ENCODE measurements at places on chromosomes 5 and 9.

- H3K27me3 ChIP-seq = no peaks in the 10 kb centered on the region
- H3K4me1 ChIP-seq = no peaks in the 10 kb centered on the region
- H3K4me3 ChIP-seq = no peak overlapping the region
- no peaks in the 10 kb centered on the region for H3K36me3 ChIP-seq
- no peak for DNase-seq
- no peak overlapping the region for H3K27ac ChIP-seq
Observed at GRCh38 chr5:167332309-167332708, 959.1 kb upstream of the WWC1 start.

DNA sequence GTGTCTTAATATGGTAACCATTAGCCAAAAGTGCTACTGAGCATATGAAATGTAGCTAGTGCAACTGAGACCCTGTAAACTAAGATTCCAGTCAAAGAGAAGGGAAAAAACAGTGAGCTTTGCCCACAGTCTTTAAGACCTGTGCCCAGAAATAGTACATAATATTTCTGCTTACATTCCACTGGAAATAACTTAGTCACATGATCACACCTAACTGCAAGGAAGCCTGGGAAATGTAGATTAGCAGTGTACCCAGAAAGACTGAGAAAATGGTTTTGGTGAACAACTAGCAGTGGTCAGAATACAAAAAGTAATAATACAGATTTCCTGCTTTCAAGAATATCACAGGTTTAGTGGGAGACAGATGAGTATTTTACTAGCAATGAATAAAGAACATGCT, 2.5 kb upstream of the CPLANE1 start:
- H3K27ac ChIP-seq = no peak overlapping the region
- no peak for DNase-seq
- H3K4me3 ChIP-seq = no peak overlapping the region
- peaks cover 5% of the 10 kb centered on the region for H3K4me1 ChIP-seq

- H3K4me1 ChIP-seq = no peaks in the 10 kb centered on the region
- H3K36me3 ChIP-seq = no peaks in the 10 kb centered on the region
- DNase-seq = no peak
- no peaks in the 10 kb centered on the region for H3K27me3 ChIP-seq
- no peak overlapping the region for H3K27ac ChIP-seq
Observed at GRCh38 chr9:78769690-78770089, 472.8 kb downstream of the PSAT1 start.

GRCh38 chr9:129983891-129984290, 59.1 kb downstream of the FNBP1 start:
- peaks cover 9% of the 10 kb centered on the region for H3K4me1 ChIP-seq
- DNase-seq = no peak
- no peak overlapping the region for H3K4me3 ChIP-seq
- H3K36me3 ChIP-seq = no peaks in the 10 kb centered on the region

DNA sequence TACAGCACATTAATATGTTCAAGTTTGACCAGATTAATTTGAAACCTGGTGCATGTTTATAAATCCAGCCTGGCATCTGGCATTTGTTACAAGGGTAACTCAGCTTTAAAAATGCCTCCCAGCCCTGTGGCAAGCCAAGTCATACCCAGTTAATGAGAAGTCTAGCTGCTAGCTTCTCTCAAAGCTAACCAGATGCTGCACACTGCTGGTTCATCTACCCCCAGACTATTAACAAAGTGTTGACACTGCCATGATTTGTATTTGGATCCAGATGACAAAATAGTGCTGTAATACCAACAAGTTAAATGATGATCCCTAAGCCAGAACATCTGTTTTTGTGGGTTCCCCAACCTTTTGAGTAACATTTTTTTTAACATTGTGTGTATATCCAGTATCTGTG, 573.7 kb upstream of the DAB2 start:
- no peaks in the 10 kb centered on the region for H3K36me3 ChIP-seq
- DNase-seq = no peak
- H3K4me3 ChIP-seq = no peak overlapping the region

DNA sequence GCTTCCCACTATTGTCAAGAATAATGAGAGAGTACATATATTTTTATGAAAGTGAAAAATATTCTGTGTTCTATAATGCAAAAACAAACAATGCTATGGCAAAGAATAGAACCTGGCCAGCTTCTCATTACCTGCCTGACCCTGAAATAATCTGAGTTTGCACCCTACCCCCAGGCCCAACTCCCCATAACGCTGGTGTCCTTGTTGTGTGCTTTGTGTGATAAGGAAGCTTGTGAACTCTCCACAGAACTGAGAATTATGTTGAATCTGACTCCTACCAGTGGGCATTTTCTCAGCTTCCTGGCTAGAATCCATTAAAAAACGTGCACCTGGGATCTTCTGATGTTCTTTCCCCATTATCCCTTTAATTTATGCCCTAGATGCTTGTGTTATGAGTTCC, 178.0 kb upstream of the GNA14 start:
- no peaks in the 10 kb centered on the region for H3K4me1 ChIP-seq
- H3K4me3 ChIP-seq = no peak overlapping the region
- no peak overlapping the region for H3K27ac ChIP-seq
- H3K36me3 ChIP-seq = no peaks in the 10 kb centered on the region
- no peaks in the 10 kb centered on the region for H3K27me3 ChIP-seq

DNA sequence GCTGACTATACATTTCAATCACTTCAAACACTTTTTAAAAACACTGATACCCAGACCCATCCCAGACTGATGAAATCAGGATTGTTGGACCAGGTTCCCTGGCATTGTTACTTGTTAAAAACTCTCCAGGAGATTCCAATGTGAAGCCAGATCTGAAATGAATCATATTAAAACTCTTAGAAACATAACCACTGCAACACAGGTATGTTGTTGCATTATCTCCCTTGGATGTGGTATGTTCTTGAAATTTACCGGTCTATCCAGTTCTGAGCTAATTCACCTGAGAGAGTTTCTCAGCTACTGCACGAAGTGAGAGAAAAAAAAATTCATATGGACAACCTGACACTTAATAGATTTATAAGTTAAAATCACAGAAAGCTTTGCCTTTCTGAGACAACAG, 21.8 kb downstream of the MEF2C start:
- DNase-seq = no peak
- no peak overlapping the region for H3K27ac ChIP-seq
- no peaks in the 10 kb centered on the region for H3K4me1 ChIP-seq
- no peak overlapping the region for H3K4me3 ChIP-seq
- H3K27me3 ChIP-seq = no peaks in the 10 kb centered on the region

GRCh38 chr9:110099236-110100095, 108.5 kb downstream of the C9orf152 start:
- no peaks in the 10 kb centered on the region for H3K4me1 ChIP-seq
- no peaks in the 10 kb centered on the region for H3K27me3 ChIP-seq
- no peaks in the 10 kb centered on the region for H3K36me3 ChIP-seq

- H3K27ac ChIP-seq = no peak overlapping the region
- H3K4me3 ChIP-seq = no peak overlapping the region
- peaks cover 7% of the 10 kb centered on the region for H3K4me1 ChIP-seq
- peaks cover 28% of the 10 kb centered on the region for H3K36me3 ChIP-seq
- no peaks in the 10 kb centered on the region for H3K27me3 ChIP-seq
Observed at GRCh38 chr5:7856855-7857254, 5.9 kb upstream of the CFAP90 start.

DNA sequence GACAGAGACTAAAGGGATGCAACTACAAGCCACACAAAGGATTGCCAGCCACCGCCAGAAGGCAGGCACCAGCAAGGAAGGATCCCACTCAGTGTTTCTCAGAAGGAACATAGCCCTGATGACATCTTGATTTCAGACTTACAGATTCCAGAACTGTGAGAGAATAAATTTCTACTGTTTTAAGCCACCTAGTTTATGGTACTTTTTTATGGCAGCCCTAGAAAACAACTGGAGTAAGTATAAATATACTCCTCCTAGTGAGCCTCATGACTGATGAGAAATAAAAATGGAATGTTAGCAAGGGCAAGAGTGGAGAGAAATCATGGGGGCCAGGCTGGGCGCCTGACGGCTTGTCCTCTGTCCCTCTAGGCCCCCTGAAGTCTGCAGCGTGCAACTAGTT, 307.3 kb downstream of the PIK3R1 start:
- no peaks in the 10 kb centered on the region for H3K36me3 ChIP-seq
- H3K4me1 ChIP-seq = no peaks in the 10 kb centered on the region
- H3K27ac ChIP-seq = no peak overlapping the region
- no peak for DNase-seq
- H3K27me3 ChIP-seq = no peaks in the 10 kb centered on the region
- H3K4me3 ChIP-seq = no peak overlapping the region

- no peak for DNase-seq
- H3K4me1 ChIP-seq = peaks cover 35% of the 10 kb centered on the region
- H3K27me3 ChIP-seq = no peaks in the 10 kb centered on the region
- no peak overlapping the region for H3K27ac ChIP-seq
Observed at GRCh38 chr5:136016945-136017530, 11.8 kb upstream of the TGFBI start.

- H3K36me3 ChIP-seq = no peaks in the 10 kb centered on the region
- no peak overlapping the region for H3K4me3 ChIP-seq
- DNase-seq = peak; percentile 23
- no peaks in the 10 kb centered on the region for H3K27me3 ChIP-seq
- H3K4me1 ChIP-seq = no peaks in the 10 kb centered on the region
- no peak overlapping the region for H3K27ac ChIP-seq
Observed at GRCh38 chr9:113634596-113635515, 171.3 kb downstream of the RGS3 start.

DNA sequence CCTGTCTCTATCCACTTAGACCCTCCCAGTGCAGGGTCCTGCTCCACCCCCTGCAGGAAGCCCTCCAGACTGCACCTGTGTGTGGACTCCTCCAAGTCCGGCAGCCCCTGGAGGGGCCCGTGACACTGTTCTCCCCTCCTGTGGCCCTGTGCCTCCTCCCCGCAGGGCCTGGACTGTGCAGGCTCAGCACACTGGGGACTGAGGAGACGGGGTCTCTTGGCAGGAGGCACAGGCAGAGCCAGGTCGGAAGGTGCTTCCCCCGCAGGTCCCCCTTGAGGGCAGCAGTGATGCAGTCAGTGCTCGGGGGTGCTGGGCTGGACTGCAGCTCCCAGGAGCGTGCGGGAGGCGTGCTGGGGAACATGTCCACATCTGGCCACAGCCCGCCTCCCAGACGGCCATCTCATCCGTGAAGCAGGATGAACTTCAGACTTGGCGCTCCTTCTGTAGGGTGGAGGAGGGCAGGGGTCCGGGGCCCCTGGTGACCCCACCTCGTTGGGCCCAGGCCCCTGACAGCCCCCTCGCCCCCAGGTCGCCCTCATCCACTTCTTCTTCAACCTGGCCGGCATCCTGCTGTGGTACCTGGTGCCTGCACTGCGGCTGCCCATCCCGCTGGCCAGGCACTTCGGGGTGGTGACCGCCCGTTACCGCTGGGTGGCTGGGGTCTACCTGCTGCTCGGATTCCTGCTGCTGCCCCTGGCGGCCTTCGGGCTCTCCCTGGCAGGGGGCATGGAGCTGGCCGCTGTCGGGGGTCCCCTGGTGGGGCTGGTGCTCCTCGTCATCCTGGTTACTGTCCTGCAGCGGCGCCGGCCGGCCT, 4.9 kb downstream of the SLC34A3 start:
- no peaks in the 10 kb centered on the region for H3K27me3 ChIP-seq
- DNase-seq = no peak
- H3K4me3 ChIP-seq = no peak overlapping the region
- H3K27ac ChIP-seq = no peak overlapping the region
- no peaks in the 10 kb centered on the region for H3K36me3 ChIP-seq

DNA sequence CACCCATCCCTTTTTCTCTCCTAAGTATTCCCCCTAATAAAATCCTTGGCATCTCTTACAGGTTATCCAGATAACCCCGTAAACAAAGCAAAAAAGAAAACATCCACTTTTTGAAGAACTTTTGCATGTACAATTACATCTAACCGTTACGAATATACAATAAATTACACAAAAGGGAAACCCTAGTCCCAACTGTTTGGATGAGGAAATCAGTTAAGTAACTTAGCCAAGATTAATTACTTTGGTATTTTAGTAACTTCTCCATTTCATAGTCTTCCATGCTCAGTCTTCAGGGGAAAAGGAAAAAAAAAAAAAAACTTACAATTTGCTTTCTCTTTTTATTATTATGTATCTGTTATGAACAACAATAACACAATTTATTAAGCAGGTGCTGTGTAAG, 212.9 kb downstream of the ACTL7B start:
- H3K4me3 ChIP-seq = no peak overlapping the region
- H3K4me1 ChIP-seq = no peaks in the 10 kb centered on the region
- no peaks in the 10 kb centered on the region for H3K27me3 ChIP-seq
- no peaks in the 10 kb centered on the region for H3K36me3 ChIP-seq
- H3K27ac ChIP-seq = no peak overlapping the region
- DNase-seq = no peak

DNA sequence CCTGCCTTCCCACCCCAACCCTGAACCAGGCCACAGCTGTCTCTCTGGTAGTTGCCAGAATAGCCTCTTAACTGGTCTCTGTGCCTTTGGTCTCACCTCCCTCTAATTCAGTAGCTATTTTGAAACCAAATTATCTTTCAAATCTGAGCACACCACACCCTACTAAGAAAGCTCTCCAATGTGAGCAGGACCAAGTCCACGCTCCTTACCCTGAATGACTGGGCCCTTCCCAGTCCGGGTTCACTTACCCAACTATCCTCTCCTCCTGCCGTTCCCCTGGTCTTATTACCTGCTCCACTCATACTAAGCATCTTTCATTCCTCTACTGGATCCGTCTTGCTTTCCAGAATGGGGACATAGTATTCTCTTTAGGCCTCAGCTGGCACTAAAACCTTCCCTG, 16.8 kb downstream of the ANKH start:
- H3K27ac ChIP-seq = no peak overlapping the region
- no peaks in the 10 kb centered on the region for H3K27me3 ChIP-seq

DNA sequence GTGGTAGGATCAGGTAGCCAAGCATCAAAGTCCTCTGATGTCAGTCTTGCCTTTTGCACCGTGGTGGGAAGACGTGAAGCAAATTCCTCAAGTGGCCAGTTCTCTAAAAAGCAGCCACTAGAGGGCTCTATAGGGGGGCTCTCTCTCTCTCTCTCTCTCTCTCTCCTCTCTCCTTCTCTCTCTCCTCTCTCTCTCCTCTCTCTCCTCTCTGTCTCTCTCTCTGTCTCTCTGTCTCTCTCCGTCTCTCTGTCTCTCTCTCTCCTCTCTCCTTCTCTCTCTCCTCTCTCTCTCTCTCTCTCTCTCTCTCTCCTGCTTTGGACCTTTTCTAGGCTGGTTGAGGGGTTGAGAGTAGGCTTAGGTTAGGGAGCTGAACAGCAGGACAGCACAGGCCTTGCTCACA, 13.9 kb upstream of the OSMR start:
- no peaks in the 10 kb centered on the region for H3K4me1 ChIP-seq
- no peaks in the 10 kb centered on the region for H3K27me3 ChIP-seq

DNA sequence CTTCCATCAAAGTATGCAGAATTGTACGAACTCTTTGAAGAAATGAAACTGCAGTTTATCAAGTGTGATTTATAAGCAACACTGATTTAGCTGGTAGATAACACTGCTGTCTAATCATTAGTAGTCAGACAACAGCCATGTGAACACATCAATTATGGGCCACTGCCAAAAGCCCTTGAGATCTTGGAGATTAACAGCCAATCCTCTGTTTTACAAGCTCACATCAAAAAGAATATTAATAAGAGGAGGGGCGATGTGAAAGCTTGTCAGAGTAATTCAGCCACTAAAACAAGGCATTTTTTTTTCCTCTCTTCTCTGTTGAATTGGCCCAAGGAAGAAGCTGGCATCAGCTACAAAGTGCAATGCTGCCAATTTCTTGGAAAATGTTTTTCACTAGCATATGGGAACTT, 28.1 kb downstream of the ZNF608 start:
- no peak overlapping the region for H3K27ac ChIP-seq
- peaks cover 3% of the 10 kb centered on the region for H3K4me1 ChIP-seq
- no peaks in the 10 kb centered on the region for H3K36me3 ChIP-seq
- H3K4me3 ChIP-seq = no peak overlapping the region
- DNase-seq = no peak

- H3K36me3 ChIP-seq = no peaks in the 10 kb centered on the region
- H3K27me3 ChIP-seq = no peaks in the 10 kb centered on the region
- no peak overlapping the region for H3K27ac ChIP-seq
- peak overlapping the region; percentile 49 for H3K4me3 ChIP-seq
Observed at GRCh38 chr5:107671742-107672210, 1.0 kb upstream of the EFNA5 start.
